ENCODE measurements at places on chromosomes 2 and 18. TPM values are rescaled to one million over a fixed set of nuclear protein-coding genes. Genes with fewer than 3 reads are reported as not detected.

ASXL3 gene
- 0.22 TPM for total RNA-seq

PTPN2 gene
- 14.4 TPM for total RNA-seq

APCDD1 gene
- total RNA-seq: not detected

PTPRN gene
- not detected for total RNA-seq

DNA sequence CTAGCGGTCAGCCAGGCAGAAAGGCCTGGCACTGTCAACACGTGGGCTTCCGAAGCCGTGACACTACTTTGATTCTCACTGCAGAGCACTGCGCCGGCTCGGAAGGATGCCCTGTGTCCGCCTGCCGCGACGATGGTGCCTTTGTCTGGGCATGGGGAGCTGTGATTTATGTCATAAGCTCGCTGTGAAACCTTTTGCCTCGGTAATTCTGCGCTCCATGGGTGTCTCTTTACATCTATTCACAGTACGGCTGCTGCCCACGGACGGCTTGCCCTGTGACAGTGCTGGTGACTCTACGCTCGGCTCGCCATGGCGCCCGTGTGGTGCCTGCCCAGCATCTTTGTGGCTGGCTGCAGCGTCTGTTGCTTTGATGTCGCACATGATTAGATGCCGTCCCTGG is 43.1 kb upstream of the GBX2 start:
- DNase-seq: no peak

- no peak for DNase-seq
Measured at GRCh38 chr18:2534906-2535305, 36.4 kb downstream of the METTL4 start.

- no peak for DNase-seq
Measured at GRCh38 chr2:221551864-221552263, 20.2 kb downstream of the EPHA4 start.

DNA sequence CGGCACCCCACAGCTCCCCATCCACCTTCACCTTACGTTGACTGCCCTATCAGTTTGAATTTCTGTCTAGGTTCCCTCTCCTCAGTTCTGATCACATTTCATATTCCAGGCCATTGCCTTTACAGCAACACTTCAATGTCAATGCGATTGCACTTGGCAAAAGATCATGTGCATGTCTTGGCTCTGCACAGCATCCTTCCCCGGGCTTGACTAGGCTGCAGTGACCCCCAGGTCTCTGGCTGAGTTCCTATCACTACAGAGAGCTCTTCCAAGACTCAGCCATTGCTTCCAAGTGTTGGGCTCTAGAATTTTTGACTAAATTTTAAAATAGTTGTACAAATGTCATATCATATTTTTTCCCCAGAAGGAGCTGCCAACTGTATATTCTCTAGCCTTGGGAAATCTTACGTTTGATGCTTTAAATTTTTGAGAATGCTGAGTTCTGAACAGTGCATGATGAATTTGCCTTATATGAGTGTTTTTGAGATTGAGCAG is 103.8 kb upstream of the NEDD4L start:
- DNase-seq: no peak

DNA sequence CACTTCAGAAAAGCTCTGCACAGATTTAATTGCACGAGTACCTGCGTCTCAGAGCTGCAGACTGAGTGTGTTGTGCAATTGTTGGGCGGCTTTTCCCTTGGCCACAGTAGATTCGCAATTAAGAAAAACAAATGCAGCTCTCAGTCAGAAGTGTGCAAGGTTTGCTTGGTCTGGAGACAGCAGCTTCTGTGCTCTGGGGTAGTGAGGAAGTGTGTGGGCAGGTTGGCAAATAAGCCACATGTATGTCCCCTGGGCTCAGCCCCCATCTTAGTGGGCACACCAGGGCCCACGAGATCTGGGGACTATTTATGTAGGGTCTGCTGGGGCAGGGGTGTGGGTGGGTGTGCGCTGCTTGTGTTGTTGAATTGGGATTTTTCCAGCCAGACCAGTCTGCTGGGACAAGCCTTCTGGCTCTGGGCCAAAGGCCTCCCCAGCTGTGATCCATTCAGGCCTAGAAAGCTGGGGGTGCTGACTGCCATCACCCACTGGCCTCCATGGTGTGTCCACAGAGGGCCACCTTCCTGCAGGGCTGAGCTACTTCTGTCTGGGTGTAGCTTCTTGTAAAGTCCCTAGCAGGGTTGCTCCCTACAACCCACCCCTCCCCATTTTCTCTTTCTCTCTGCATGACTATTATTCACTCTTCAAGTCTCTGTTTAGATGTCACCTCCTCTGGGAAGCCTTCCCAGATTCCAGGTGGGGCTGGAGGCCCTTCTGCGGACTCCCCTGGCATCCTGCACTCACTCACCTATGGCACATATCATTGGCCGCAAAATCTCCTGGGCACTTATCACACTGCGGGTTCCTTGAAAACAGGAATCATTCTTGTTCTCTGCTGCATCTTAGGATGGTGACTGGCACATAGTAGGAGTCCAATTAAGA is 67.8 kb downstream of the ODC1 start:
- DNase-seq: no peak

- DNase-seq: no peak
Measured at GRCh38 chr2:135945526-135945925, 39.9 kb downstream of the DARS1 start.
